Substantia nigra (tissue), 51 donors: ENCODE measurements at places on chromosomes 11 and 22.

GRCh38 chr11:129578006-129578405 is 202.4 kb downstream of the BARX2 start:
- no peak for DNase-seq

- no peak for DNase-seq
Observed at GRCh38 chr22:17980015-17980590, 44.3 kb downstream of the MICAL3 start.

GRCh38 chr22:43892183-43892894 is 526 bp upstream of the PNPLA5 start:
- no peak for DNase-seq

DNA sequence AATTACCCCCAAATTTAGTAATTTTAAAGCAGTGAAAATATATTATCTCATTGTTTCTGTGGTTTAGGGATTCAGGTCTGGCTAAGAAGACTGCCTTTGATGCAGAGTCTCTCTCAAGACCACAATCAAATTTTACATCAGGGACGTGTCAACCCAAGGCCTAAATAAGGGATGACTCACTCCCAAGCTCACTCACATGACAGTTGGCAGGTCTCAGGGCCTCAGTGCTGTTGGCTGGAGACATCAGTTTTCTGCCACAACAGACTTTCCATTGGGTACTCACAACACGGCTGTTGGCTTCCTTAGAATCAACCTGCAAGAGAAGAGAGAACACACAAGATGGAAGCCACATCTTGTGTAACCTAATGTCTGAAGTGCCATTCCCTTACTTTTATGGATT is 377.3 kb downstream of the FAM181B start:
- no peak for DNase-seq

DNA sequence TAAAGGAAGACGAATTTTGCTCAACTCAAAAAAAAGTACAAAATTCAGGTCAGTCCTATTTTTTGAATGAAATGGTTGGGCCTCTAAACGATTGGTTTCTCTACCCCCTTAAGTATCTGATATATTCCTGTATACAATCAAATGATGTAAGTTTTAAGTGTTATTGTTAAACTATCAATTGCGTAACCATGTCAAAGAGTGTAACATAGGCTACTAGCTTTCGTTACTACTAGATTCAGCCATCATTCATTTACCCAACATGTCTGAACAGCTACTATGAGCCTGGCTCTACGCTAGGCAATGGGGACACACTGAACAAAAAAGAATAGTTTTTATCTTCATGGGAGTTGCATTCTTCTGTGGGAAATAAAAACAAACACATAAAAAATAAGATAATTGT is 3.3 kb downstream of the RAB6A start:
- no peak for DNase-seq

- DNase-seq, result no peak
Observed at GRCh38 chr11:18669219-18669596, 29.4 kb upstream of the TMEM86A start.

DNA sequence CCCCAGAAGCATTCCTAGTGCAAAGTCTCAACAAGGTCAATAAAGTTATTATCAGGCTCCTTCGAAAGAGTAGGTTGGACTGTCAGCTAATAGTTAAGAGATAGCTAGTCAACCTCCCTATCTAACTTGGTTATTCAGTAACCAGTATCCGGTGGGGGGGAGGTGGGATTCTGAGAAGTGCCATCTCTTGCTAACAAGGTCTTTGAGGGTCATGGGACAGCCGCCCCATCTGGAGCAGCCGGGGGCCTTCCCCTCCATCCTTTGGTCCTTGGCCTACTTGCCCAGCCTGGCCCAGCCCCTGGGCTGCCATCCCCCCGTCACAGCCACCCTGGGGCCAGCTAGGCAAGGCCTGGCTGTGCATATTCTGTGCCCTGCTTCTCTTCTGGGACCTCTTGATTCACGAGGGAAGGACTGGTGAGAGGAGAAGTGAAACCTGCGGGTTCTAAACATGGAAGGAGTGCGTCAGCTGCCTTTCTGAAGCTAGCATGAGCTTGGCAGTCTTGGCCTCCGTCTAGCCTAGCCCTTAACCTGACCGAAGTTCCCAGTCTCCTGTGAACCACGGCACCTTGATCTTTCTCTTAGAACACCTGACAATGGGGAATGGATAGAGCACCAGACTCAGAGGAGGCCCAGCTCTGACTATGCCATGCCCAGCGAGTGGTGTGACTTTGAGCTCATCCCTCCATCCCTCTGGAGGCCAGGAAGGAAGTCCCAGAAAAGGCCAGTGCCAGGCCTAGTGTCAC is 9.3 kb downstream of the SLC37A2 start:
- DNase-seq, result peak; percentile 44

GRCh38 chr11:3340025-3340424 is 38.9 kb downstream of the ZNF195 start:
- DNase-seq, result no peak

DNA sequence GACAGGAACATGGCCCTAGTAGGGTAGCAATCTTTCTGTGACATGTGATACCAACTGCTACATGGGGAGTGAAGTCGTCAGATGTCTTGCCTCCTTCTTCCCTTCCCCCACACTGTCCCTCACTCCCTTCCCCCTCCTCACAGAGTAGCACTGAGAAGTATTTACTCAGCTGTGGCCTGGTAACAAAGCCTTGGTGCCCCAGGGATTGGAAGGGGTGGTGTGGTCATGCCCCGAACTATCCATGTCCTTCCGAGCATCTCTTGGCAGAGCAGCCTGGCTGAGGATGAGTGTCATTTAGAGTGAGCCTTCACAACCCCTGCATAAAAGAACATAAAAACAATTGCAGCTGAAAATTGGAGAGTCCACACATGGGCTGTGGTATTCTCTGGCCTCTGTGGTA is 46.1 kb downstream of the ARFGAP2 start:
- DNase-seq, result no peak

GRCh38 chr11:67283481-67283963 is 5.6 kb upstream of the ANKRD13D start:
- no peak for DNase-seq

DNA sequence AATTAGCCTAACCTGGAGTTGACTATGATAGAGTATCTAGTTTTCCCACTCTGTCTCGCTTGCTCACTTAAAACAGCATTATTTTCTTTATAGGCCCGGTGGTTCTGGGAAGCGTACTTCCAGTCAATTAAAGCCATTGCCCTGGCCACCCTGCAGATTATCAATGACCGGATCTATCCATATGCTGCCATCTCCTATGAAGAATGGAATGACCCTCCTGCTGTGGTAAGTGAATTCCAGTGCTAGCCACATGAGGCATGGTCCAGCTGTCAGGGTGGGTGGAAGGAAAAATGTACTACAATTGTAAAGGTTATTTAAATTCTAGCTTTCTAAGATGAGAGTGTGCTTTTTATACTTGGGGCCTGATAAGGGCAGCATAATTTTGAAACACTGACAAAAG is 76.0 kb downstream of the EXT2 start:
- no peak for DNase-seq
